ENCODE measurements at places on chromosomes 5 and 9. TPM values are rescaled to one million over a fixed set of nuclear protein-coding genes. Genes with fewer than 3 reads are reported as not detected.

- no peaks in the 10 kb centered on the region for H3K36me3 ChIP-seq
- no peak overlapping the region for H3K4me3 ChIP-seq
- H3K4me1 ChIP-seq, result no peaks in the 10 kb centered on the region
- no peak overlapping the region for H3K27ac ChIP-seq
These were observed 56.8 kb downstream of the LIX1 start for GRCh38 chr5:97085459-97086181.

DMGDH gene
- 8.1 TPM for total RNA-seq

DNA sequence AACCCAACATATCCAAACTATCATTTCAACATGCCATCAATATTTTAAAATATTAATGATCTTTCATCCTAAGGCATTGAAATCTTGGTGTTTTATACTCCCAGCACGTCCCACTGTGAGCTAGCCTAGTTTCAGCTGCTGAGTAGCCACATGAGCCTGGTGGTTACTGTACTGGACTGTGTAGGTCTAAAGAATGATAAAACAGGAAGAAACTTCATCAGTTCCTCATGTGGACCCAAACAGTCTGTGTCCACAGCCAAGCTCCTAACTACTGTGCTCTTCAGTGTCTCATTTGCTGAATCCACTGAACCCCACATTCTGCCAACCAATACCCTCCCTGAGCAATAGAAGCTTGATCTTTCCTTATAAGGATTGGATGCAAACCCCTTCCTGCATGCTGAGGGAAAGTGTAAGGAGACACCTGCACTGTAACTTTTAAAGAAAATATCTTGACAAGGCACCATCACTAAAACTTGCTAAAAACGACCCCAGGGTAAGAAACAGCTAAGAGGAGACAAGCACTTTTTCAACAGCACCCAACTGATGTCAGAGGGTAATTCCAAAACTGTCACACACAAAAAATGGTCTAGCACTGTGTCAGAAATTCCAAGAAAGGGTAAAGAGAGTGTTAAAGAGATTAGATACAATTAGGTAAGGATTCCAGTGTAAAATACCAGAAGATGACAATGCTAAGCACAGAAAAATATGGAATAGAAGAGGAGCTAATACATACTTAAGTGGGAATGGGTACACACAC is 126.9 kb downstream of the SPOCK1 start:
- no peaks in the 10 kb centered on the region for H3K27me3 ChIP-seq
- no peaks in the 10 kb centered on the region for H3K36me3 ChIP-seq
- no peak overlapping the region for H3K4me3 ChIP-seq
- H3K27ac ChIP-seq, result no peak overlapping the region
- peaks cover 33% of the 10 kb centered on the region for H3K4me1 ChIP-seq

DNA sequence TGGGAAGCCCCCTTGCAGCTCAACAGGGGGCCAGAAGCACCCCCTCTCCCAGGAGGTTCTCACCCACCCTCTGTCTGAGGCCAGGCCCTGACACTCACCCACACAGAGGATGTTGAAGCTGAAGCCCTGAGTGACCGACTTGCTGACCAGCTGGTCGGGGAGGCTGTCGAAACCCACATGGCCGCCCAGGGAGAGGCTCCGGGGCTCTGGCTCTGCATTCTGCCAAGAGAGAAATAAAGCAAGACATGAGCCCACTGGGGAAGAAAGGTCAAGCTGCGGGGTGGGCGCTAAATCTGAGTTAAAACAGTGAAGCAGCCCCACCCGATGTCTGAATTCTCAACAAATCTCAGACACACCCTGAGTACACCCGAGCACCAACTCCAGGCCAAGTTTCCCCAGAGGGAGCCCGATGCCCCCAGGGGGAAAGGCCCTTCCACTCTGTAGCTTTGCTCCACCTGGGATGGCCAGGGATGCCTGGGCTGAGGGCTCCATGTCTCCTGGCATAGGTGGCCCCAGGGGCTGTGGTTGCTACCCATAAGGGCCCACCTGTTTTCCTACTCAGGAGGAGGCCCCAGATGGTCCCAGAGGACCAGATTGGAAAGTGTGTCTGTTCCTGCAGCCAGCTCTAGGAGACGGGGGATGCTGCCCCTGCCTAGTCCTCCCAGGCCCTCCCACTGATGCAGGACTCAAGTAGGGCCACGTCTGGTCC is 11.6 kb downstream of the SEPTIN8 start:
- DNase-seq, result no peak
- H3K36me3 ChIP-seq, result no peaks in the 10 kb centered on the region
- H3K4me1 ChIP-seq, result no peaks in the 10 kb centered on the region

ARID3C gene
- not detected for total RNA-seq

DNA sequence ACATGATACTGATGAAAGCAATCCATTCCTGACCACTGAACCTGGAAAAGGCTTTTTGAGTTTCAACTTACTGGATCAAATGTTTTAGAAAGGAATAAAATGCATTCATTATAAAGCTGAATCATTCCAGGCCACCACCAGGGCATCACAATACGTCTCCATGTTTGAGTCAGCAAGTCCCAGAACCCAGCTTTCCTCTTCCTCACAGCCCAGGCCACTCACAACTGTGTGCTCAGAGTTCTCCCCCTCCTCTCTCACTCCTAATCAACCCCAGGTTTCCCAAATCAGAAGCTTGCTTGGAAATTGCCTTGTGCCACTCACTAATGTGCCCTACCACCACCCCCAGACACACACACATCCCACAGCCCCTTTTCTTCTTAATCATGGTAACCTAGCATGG is 91.7 kb downstream of the GNA14 start:
- DNase-seq, result no peak
- no peaks in the 10 kb centered on the region for H3K36me3 ChIP-seq
- H3K27me3 ChIP-seq, result no peaks in the 10 kb centered on the region
- H3K4me3 ChIP-seq, result no peak overlapping the region
- H3K27ac ChIP-seq, result no peak overlapping the region

GRCh38 chr5:65663804-65664521 is 39.1 kb downstream of the SHLD3 start:
- H3K27me3 ChIP-seq, result no peaks in the 10 kb centered on the region
- H3K27ac ChIP-seq, result no peak overlapping the region

MLANA gene
- total RNA-seq, result not detected

Data from PC-9 (cell line).